ENCODE measurements at places on chromosomes 3 and 15.

- no peak for DNase-seq
Measured at GRCh38 chr15:61091289-61091616, 137.8 kb downstream of the RORA start.

DNA sequence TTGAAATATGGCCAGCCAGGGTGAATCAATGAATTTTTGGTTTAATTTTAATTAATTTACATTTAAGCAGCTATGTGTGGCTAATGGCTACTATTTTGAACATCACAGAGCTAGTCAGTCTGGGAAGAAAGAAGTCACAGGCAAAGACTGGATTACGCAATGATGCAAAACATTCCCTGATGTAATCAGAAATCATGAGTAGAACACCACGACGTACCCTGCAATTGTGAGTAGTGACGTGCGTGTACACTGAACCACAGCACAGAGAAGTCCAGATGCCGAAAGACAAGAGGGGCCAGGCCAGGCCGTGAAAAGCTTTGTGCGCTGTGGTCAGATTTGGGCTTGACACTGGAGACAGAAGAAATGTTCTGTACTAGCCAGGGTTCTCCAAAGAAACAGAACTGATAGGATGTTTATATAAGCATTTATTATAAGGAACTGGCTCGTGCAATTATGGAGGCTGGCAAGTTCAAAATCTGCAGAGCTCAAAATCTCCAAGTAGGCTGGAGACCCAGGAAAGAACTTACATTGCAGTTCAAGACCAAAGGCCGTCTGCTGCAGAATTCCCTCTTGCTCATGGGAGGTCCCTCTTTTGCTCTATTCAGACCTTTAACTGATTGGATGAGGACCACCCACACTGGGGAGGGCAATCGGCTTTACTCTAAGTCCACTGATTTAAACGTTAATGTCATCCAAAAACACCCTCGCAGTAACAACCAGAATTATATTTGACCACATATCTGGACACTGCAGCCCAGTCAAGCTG lies 44.6 kb downstream of the SH3BP5 start:
- no peak for DNase-seq

DNA sequence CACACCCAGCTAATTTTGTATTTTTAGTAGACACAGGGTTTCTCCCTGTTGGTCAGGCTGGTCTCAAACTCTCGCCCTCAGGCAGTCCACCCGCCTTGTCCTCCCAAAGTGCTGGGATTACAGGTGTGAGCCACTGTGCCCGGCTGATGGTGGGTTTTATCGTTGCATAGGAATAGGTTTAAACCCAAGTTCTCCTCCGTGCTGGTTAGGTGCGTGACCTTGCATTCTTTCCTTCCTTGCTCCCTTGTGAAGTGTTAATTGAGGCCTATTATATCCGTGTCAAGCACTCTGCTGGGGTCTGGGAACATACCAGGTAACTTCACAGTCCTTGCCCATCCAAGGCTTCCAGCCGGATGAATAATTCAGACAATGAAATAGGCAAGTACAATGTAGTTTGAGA lies 19.3 kb upstream of the ETV5 start:
- DNase-seq: no peak

- DNase-seq: no peak
Measured at GRCh38 chr3:129609591-129610182, 3.2 kb upstream of the PLXND1 start.

DNA sequence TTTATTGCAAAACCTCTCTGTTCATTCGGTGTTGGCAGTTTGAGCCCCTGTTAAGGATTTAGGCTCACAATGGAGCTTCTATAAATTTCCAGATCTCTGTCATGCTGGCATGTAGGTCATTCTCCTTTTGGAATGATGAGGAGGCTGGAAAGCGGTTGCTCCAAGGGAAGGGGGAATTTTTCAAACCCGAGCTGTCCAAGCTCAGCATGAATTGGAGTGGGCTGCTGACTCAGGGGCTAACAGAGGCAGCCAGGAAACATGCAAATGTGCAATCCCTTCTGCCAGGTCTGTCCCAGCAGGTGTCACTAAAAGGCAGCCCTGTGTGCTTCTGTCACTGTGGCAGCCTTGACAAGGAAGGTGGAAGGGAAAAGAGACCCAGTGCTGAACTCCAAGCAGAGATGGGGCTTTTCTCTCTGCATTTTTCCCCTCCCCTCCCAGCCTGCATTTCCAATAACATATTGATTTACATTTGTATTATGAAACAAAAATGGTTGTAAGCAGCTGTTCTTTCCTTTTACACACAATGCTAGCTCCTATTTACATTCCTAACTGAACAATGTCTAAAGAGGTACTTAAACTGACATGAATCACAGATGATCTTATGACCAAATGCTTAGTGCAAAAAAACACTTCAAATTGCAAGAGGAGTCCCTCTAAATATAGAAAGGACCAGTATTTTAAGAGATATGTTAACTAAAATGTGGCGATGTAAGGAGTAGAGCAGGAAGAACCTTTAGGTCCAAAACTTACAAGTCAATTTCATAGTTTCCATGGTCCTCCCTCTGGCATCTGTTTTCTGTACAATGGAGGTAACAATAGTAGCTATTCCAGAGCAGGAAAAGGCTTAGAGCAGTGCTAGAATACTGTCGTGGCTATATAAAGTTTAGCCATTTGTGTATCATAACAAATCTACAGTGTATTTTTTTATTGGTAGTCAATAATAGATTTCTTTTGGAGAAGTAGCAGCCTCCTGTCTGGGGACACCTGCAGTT lies 84.5 kb upstream of the ATP10A start:
- DNase-seq: peak; percentile 4

DNA sequence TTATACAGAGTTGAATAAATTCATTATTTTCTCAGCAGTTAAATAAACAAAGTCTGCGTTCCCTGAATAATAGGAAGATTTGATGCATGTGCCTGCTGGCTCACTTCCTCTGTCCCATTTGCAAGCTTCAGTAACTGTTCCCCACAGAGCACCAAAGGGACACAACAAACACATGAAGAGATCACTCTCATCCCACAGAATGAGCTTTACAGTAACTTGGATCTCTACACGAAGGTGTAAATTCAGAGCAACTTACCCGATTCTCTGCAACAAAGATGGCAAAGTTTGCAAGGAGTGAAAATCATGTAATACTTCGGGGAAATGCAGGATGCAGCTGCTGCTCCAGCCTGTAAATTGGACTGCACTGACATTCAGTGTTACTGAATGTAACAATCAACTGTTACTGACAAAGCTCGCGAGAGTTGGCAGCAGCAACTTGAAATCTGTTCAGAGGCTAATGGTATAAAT lies at the start of gene BCHE:
Gene BCHE (minus strand): TSS at position 366 of the 468 bp plus-strand sequence. CDS start 6,390 bp downstream, outside the sequence.
- peak; percentile 31 for DNase-seq

DNA sequence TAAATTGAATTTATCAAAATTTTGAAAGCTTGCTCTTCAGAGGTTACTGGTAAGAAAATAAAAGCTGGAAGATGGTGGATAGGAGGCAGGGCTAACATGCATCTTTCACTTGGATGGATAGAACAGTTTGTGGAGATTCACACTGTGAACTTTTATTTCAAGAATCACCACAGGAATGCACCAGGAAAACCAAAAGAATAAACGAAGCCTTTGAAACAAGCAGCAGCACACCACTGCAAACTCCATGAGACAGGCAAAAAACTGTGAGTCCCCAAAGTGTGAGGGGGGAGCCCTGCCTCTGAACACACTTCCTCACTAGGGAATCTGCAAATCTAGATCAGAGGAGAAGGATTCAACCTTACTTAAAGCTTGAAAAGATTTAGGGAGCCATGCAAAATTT lies 122.2 kb downstream of the RTP4 start:
- no peak for DNase-seq

- DNase-seq: peak; percentile 14
Measured at GRCh38 chr15:70062321-70062956, 35.3 kb downstream of the TLE3 start.

DNA sequence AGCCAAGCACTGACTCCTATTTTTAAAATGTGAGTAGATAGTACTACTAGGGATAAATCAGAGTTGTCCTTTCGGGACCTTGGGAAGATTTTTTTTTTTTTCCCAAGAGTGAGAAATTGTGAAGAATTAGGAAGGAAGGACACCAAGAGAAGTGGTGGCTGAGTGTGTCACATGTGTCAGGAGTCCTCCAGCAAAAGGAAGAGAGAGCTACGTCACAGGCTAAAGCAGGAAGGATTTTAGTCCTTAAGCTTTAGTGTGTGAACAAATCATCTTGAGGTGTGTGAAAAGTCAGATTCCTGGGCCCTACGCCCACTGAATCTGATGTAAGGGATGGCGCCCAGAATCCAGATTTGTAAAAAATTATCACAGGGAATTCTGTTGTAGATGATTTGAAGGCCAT lies 172.7 kb downstream of the SERPINI1 start:
- no peak for DNase-seq

GRCh38 chr3:188241072-188241471 lies 87.1 kb downstream of the LPP start:
- no peak for DNase-seq

- no peak for DNase-seq
Measured at GRCh38 chr3:106263011-106263410, 394.2 kb upstream of the CBLB start.
